ENCODE measurements at places on chromosomes 2 and 18. TPM values are rescaled to one million over a fixed set of nuclear protein-coding genes. Genes with fewer than 3 reads are reported as not detected.
A peak's percentile ranks its signal among the peaks of the same experiment; 100 is the strongest.

POTEI gene
- not detected for total RNA-seq

NT5DC4 gene
- not detected for total RNA-seq

- H3K27me3 ChIP-seq, result no peaks in the 10 kb centered on the region
- H3K4me3 ChIP-seq, result no peak overlapping the region
- DNase-seq, result no peak
- peaks cover 23% of the 10 kb centered on the region for H3K4me1 ChIP-seq
- peaks cover 46% of the 10 kb centered on the region for H3K36me3 ChIP-seq
These were observed 21.4 kb upstream of the STON1 start for GRCh38 chr2:48508461-48509124.

GRCh38 chr2:129887688-129888266 lies 91.7 kb upstream of the RAB6C start:
- H3K36me3 ChIP-seq, result no peaks in the 10 kb centered on the region
- H3K27ac ChIP-seq, result no peak overlapping the region
- no peaks in the 10 kb centered on the region for H3K4me1 ChIP-seq
- DNase-seq, result no peak
- no peak overlapping the region for H3K4me3 ChIP-seq

SERPINB10 gene
- not detected for total RNA-seq

DNA sequence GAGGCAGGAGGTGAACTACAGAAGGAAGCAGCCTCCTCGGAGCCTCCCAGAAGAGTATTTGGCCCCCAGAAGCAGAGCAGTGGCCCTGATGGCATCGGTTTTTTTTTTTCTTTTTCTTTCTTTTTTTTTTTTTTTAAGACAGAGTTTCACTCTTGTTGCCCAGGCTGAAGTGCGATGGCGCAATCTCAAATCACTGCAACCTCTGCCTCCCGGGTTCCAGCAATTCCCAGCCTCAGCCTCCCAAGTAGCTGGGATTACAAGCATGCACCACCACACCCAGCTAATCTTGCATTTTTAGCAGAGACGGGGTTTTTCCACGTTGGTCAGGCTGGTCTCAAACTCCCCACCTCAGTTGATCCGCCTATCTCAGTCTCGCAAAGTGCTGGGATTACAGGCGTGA lies 34.8 kb upstream of the NCKAP5 start:
- DNase-seq, result no peak
- H3K27me3 ChIP-seq, result no peaks in the 10 kb centered on the region
- H3K27ac ChIP-seq, result no peak overlapping the region
- no peaks in the 10 kb centered on the region for H3K4me1 ChIP-seq
- H3K36me3 ChIP-seq, result no peaks in the 10 kb centered on the region
- H3K4me3 ChIP-seq, result no peak overlapping the region

- H3K27ac ChIP-seq, result peak overlapping the region; percentile 73
- H3K27me3 ChIP-seq, result no peaks in the 10 kb centered on the region
- no peak overlapping the region for H3K4me3 ChIP-seq
- H3K4me1 ChIP-seq, result peaks cover 56% of the 10 kb centered on the region
These were observed 3.2 kb downstream of the TSHZ1 start for GRCh38 chr18:75213611-75214331.

GRCh38 chr2:34729845-34730244 lies 1130.7 kb upstream of the FAM98A start:
- no peaks in the 10 kb centered on the region for H3K36me3 ChIP-seq

- H3K27me3 ChIP-seq, result peaks cover 49% of the 10 kb centered on the region
- no peaks in the 10 kb centered on the region for H3K4me1 ChIP-seq
- DNase-seq, result no peak
- no peak overlapping the region for H3K27ac ChIP-seq
- H3K4me3 ChIP-seq, result no peak overlapping the region
These were observed 49.3 kb upstream of the RAB6D start for GRCh38 chr2:131413148-131413747.

KCNS3 gene
- total RNA-seq, result 0.19 TPM

DNA sequence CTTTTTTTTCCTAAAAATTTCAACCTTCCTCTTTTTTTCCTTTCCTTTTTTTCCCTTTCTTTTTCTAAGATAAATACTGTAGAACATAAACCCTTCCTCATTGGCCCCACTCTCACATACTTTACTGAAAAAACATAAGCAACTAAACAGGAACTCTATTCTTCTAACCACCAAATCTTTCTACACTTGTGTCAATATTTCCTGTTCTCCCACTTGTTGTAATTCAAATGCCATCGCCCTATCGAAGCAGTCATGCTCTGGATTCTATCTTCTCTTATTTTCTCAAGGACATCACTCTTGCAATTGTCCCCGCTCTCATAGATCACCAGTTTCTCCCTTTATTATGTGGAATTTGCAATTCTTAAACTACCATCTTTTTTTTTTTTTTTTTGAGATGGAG lies 20.2 kb upstream of the SSB start:
- no peak for DNase-seq
- H3K27ac ChIP-seq, result no peak overlapping the region
- peaks cover 6% of the 10 kb centered on the region for H3K27me3 ChIP-seq
- H3K4me1 ChIP-seq, result no peaks in the 10 kb centered on the region
- H3K4me3 ChIP-seq, result no peak overlapping the region

GRCh38 chr2:97714084-97714949 lies 941 bp downstream of the ZAP70 start:
- H3K4me1 ChIP-seq, result peaks cover 74% of the 10 kb centered on the region
- H3K4me3 ChIP-seq, result peak overlapping the region; percentile 92
- H3K27me3 ChIP-seq, result no peaks in the 10 kb centered on the region
- peak; percentile 62 for DNase-seq
- H3K36me3 ChIP-seq, result peaks cover 45% of the 10 kb centered on the region

PLGLB2 gene
- 0.64 TPM for total RNA-seq

- H3K4me1 ChIP-seq, result no peaks in the 10 kb centered on the region
- H3K4me3 ChIP-seq, result no peak overlapping the region
- H3K36me3 ChIP-seq, result peaks cover 6% of the 10 kb centered on the region
These were observed 63.8 kb downstream of the STRN start for GRCh38 chr2:36902385-36903120.

- H3K27ac ChIP-seq, result no peak overlapping the region
- H3K4me3 ChIP-seq, result no peak overlapping the region
- peaks cover 10% of the 10 kb centered on the region for H3K27me3 ChIP-seq
These were observed 39.0 kb upstream of the SLC35F5 start for GRCh38 chr2:113795405-113795920.

- H3K4me1 ChIP-seq, result no peaks in the 10 kb centered on the region
- H3K36me3 ChIP-seq, result no peaks in the 10 kb centered on the region
- peaks cover 6% of the 10 kb centered on the region for H3K27me3 ChIP-seq
- DNase-seq, result no peak
These were observed 22.4 kb downstream of the SERPINB12 start for GRCh38 chr18:63564561-63564960.

- no peak overlapping the region for H3K4me3 ChIP-seq
- DNase-seq, result no peak
- no peak overlapping the region for H3K27ac ChIP-seq
- H3K36me3 ChIP-seq, result peaks cover 2% of the 10 kb centered on the region
These were observed 131.1 kb downstream of the FAM161A start for GRCh38 chr2:61722800-61723199.

DNA sequence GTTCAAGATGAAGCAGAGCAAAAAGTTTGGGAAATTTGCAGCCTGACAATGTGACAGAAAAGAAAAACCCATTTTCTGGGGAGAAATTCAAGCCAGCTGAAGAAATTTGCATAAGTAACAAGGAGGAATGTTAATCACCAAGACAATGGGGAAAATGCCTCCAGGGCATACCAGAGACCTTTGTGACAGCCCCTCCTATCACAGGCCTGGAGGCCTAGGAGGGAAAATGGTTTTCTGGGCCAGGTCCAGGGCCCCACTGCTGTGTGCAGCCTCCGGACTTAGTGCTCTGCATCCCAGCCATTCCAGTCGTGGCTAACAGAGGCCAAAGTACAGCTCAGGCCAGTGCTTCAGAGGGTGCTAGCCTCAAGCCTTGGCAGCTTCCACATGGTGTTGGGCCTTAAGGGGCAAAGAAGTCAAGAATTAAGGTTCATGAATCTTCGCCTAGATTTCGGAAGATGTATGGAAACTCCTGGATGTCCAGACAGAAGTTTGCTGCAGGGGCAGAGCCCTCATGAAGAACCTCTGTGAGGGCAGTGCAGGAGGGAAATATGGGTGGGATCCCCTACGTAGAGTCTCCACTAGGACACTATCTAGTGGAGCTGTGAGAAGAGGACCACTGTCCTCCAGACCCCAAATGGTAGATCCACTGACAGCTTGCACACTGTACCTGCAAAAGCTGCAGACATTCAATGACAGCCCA lies 314.1 kb upstream of the TRIB2 start:
- no peak overlapping the region for H3K4me3 ChIP-seq
- H3K27me3 ChIP-seq, result peaks cover 2% of the 10 kb centered on the region
- no peak for DNase-seq
- peaks cover 3% of the 10 kb centered on the region for H3K36me3 ChIP-seq
- H3K4me1 ChIP-seq, result no peaks in the 10 kb centered on the region

VSNL1 gene
- not detected for total RNA-seq

- DNase-seq, result no peak
- H3K27me3 ChIP-seq, result no peaks in the 10 kb centered on the region
- H3K4me3 ChIP-seq, result peak overlapping the region; percentile 83
These were observed 1.4 kb downstream of the SMC6 start for GRCh38 chr2:17752246-17752645.

GRCh38 chr18:12154361-12154760 lies 60.7 kb downstream of the ANKRD62 start:
- DNase-seq, result no peak
- H3K4me3 ChIP-seq, result no peak overlapping the region
- H3K27me3 ChIP-seq, result no peaks in the 10 kb centered on the region
- H3K27ac ChIP-seq, result no peak overlapping the region
- H3K36me3 ChIP-seq, result no peaks in the 10 kb centered on the region

CHRND gene
- not detected for total RNA-seq

DNA sequence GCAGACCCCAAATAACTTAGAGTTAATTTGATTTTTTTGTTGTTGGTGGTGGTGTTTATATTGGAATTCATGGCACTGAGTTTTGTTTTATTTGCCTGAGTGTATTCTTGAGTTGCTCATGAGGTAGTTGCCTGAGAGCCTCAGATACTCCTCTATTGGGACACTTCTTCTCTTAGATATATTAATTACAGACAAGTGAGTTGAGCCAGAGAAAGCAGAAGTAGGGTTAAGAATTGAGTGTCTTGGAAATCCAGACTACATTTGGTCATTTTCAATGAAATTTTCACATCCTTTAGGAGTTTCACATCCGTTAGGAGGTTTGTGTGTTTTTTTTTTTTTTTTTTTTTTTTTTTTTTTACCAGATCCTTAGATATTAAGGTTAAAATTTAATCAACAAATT lies 29.0 kb downstream of the FMNL2 start:
- DNase-seq, result no peak
- H3K27me3 ChIP-seq, result peaks cover 4% of the 10 kb centered on the region
- no peaks in the 10 kb centered on the region for H3K36me3 ChIP-seq
- H3K27ac ChIP-seq, result no peak overlapping the region
- H3K4me1 ChIP-seq, result no peaks in the 10 kb centered on the region
- H3K4me3 ChIP-seq, result no peak overlapping the region

DNA sequence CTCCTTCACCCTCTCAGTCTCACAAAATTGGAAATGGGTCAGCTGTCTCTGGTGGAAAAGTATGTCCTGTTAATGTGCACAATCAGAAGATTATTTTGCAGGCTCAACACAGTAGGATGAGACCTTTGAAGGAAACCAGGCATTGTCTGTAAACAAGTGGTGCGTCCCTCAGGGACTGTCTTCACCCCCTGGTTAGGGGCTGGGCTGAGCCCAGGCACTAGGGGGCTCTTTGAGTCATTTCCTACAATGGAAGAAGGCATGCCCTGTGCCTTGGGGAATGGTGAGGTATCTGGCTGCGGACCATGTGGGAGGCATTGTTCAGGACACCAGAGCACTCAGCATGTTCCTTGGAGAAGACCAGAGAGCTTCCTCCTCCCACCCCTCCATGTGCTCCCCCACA lies 26.8 kb downstream of the PKDCC start:
- H3K36me3 ChIP-seq, result no peaks in the 10 kb centered on the region
- H3K4me3 ChIP-seq, result no peak overlapping the region
- no peak overlapping the region for H3K27ac ChIP-seq
- peaks cover 4% of the 10 kb centered on the region for H3K27me3 ChIP-seq

CROCC2 gene
- total RNA-seq, result not detected

- no peaks in the 10 kb centered on the region for H3K36me3 ChIP-seq
These were observed 332.3 kb upstream of the HS6ST1 start for GRCh38 chr2:128651000-128651399.

GRCh38 chr2:230877759-230878598 lies 13.2 kb downstream of the ITM2C start:
- DNase-seq, result peak; percentile 53
- H3K4me1 ChIP-seq, result peaks cover 26% of the 10 kb centered on the region
- H3K36me3 ChIP-seq, result peaks cover 1% of the 10 kb centered on the region
- no peak overlapping the region for H3K27ac ChIP-seq

LYPD6B gene
- not detected for total RNA-seq

DNA sequence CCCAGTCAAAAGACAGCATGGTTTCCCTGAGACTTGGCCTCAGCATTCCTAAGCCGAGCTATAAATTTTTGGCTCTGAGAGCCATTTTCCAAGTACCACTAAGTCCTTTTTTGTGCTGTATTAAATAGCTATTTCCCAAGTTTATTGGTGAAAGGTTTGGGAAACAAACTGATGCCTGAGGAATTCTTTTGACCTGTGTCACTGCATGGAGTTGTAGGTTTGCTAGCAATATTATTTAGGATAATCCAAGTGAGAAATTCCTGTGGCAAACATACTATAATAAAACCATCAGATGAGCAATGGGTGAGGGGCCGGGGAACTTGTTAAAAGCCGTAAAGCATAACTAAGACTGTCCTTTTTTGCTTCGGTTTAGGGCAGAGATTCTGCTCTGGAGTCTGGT lies 28.4 kb downstream of the ARHGAP28 start:
- no peaks in the 10 kb centered on the region for H3K4me1 ChIP-seq
- no peak overlapping the region for H3K27ac ChIP-seq
- H3K4me3 ChIP-seq, result no peak overlapping the region
- no peaks in the 10 kb centered on the region for H3K36me3 ChIP-seq

LINC00305 gene
- not detected for total RNA-seq
